ENCODE measurements at places on chromosomes 3 and 15.
A peak's percentile ranks its signal among the peaks of the same experiment; 100 is the strongest.

GRCh38 chr15:39602143-39602542 lies 21.3 kb downstream of the THBS1 start:
- DNase-seq: no peak

DNA sequence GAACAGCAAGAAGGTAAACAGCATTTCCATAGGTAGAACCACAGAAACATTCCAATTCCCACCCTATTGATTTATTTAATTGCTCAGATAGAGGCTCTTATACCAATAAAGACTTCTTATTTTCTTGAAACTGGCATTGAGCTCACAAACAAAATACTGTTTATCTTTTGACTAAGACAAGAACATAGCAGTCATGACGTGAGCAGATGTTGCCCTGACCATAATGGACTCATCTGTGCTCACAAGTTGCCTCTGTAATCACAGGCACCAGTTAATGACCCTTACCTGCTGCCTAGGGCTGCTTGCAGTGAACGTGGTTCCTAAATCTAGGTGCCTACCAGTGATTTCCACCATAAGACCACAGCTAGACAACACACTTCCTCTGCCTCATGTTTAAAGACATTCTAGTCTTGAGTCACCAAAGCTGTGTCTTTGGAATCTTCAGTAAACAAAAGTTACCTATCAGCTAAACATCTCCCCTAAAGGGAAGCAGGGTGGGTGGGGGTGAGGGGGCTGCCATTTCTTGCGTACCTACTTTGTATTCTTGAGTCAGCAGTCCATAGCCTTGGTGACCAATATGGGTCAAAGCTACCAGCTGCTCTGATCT lies 2.1 kb downstream of the FYCO1 start:
- DNase-seq: peak; percentile 45

DNA sequence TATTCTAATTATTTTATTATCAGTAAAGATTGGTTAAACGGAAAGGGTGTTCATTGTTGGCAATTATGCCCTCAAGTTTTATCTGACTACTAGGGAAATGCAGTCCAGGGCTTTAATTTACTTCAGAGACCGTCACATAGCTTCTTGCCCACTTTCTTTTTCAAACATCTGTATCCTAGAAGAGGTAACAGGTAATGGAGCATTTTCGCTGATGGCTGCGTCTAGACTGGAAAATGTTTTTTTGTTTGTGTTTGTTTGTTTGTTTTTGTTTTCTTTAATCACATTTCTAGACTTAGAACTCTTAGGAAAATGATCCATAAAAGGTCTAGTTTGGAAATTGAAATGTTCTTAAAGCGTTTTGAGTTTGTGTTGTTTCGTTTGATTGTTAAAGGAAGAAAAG lies 71.4 kb downstream of the ANXA2 start:
- DNase-seq: no peak

GRCh38 chr3:64016941-64017620 lies 6.2 kb downstream of the PSMD6 start:
- DNase-seq: no peak

DNA sequence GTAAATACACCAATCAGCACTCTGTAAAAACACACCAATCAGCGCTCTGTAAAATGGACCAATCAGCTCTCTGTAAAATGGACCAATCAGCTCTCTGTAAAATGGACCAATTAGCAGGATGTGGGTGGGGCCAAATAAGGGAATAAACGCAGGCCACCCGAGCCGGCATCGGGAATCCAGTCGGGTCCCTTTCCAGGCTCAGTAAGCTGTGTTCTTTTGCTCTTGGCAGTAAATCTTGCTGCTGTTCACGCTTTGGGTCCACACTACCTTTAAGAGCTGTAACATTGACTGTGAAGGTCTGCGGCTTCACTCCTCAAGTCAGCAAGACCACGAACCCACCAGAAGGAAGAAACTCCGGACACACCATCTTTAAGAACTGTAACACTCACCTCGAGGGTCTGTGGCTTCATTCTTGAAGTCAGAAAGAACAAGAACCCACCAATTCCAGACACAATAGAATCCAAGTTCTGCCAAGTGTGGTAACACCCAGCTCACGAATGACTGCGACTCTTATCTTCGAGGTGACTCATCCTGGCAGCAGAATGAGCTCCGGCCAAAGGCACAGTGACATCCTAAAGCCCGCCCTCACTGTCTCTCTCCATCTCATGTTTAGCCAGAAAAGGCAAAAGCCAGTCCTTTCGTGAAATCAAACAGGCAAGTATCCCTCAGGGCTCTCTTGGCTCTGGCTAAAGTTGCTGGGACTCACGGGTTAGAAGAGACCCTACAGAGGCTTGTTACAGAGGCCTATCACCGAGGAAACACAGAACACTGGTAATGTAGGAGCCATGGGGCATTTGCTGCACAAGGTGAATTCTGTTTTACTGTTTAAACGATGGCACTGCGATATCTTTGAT lies 155.2 kb downstream of the FAM43A start:
- no peak for DNase-seq

DNA sequence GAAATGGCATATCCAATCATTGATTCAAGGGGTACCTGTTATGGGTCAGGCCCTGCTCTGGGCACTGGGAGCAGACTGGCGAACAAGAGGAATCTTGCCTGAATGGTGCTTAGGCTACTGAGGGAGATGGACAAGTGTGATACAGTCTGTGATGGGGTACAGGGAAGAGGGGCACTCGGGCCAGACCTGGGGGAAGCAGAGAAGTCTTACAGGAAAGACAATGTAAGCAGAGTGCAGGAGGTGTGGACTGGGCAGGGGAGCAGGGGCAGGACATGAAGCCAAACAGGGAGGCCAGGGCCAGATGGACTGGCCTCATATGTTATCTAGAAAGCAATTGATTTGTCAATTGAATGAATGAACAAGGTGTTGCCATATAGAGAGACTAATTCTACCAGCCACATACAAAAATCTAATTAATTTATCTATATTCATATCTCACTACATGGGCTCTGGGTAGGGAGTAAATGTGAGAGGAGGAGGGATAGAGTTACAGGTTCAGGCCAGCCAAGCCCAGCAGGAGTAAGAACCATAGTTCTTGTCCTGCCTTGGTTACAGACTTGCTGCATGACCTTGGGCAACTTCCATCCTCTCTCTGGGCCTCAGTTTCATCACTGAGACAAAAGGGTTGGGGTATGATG lies 3.6 kb upstream of the IGDCC4 start:
- DNase-seq: no peak

DNA sequence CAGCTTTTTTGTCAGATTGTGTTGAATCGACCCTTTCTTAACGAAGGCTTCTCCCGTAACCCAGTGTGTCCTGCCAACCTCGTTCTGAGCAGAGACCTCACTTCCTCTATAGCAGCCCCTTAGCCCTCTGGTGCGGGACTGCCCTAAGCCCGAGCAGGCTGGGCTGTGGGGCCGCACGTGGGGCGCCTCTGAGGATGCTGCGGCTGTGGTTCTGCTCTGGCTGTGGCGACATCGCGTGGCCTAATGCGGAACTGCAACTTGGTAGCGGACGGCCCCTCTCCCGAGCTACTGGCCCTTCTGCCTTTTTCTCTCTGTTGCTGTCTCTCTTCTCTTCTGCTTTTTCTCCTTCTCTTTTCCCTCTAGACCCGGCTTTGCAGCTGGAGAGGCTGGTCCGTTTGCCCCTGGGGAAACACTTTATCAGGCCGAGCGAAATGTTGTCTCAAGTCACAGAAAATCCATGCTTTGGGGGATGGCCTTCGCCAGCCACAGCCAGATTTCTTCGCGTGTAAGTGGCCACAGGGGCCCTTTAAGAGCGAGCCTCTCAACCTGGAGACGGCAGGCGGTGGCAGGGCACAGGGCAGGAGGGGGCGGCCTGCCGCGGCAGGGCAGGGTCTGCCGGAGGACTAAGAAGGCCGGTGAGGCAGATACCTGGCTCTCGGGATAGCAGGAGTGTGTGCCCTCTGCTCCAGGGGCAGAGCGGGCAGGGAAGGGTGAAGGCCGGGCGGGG lies 19.4 kb upstream of the KIF23 start:
- DNase-seq: peak; percentile 76

- no peak for DNase-seq
Measured at GRCh38 chr3:78871048-78871447, 896.8 kb downstream of the ROBO1 start.

- no peak for DNase-seq
Measured at GRCh38 chr3:42865256-42865655, 10.4 kb downstream of the CYP8B1 start.

DNA sequence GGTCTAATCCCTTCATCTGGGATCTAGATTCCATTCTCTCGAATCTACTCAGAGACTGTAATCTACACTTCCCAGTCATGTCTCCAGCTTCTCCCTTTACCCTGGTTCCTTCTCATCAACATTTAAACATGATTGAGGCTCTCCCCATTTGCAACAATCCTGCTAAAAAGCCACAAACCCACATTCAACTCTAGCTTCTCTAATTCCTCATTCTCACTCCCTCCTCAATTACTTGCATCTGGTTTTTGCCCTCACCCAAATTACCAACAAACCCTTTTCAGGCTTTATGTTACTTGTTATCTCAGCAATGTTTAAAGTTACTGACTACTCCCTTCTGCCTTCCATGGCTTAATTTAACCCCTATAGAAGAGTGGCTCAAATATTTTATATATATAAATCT lies 11.5 kb downstream of the ETFA start:
- no peak for DNase-seq

DNA sequence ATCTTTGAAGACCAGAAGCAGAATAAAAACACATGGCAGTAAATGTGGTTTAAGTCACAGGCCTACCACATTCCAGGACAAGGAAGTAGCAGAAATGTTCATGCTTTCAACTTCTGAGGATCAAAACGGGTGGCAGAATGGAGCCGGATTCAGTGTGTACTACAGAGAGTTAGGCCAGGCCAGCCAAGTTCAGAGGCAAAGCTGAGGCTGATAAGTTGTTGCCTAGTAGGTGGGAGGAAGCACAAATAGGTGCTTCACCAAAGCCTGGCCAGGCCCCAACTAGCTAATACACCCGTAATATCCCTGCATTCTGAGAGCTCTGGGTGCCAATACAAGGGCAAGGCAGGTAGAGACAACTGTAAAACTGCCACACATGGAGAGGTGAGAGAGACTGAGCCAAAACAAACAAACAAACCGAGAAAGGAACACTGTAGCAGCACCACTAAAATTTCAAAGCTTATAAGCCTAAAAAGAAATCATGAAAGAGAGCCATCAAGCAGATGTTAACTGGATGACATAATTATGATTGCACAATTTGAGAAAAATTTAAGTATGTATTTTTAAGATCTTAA lies 156.4 kb upstream of the CBLB start:
- no peak for DNase-seq

DNA sequence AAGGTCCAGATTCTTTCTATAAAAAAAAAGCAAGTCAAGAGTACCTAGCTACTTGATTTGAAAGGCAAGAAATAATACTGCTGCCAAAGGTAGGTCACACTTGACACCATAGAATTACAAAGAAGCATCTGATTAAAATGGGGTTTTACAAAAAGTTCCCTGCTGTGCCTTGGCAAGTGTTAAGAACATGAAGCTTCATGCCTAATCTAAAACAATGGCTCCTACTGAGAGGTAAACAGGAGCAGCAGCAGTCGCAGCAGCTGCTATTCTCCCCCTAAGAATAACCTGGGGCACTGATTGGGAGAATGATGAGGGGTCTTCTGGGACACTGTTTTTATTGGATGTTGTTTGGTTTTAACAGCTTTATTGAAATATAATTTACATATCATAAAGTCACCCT lies 14.1 kb downstream of the UBP1 start:
- no peak for DNase-seq
